ENCODE measurements at places on chromosomes 2 and 18.

- DNase-seq, result peak; percentile 81
These were observed 21.5 kb upstream of the REEP1 start for GRCh38 chr2:86358957-86359356.

GRCh38 chr2:226483745-226484619, 315.6 kb downstream of the IRS1 start:
- DNase-seq, result no peak

DNA sequence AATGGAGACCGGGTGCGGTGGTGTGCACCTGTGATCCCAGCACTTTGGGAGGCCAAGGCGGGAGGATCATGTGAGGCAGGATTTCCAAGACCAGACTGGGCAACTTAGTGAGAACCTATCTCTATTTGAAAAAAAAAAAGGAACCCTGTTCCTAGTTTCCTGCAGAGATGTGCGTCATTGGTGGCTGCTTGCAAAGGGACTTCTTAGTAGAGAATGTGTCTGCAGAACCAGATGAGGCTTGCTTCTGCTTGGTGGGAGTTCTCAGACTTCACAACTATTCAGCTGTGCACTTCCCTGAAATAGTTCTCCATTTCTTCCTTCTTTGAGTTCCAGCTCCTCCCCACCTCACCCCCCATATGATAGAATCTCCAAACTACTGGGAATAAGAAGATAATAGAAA, 22.3 kb downstream of the ZCCHC2 start:
- peak; percentile 15 for DNase-seq

GRCh38 chr2:109285244-109285651, 156.2 kb downstream of the SH3RF3 start:
- peak; percentile 40 for DNase-seq

- DNase-seq, result no peak
These were observed 113.5 kb upstream of the NEDD4L start for GRCh38 chr18:57930476-57930875.

DNA sequence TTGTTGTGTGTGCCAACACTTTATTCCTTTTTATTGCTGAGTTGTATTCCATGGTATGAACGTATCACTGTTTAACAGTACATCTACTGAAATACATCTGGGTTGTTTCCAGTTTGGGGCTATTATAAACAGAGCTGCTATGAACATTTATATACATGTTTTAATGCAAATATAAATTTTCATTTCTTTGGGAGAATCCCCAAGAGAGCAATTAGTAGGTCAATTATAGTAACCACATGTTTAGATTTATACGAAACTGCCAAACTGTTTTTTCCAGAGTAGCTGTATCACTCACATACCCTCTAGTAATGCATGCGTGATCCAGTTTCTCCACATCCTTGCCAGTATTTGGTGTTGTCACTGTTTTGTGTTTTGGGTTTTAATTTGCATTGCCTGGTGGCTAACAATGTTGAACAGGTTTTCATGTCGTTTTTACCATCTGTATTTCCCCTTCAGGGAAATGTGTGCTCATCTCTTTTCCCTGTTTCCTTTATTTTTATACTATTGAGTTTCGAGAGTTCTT, 81.0 kb downstream of the TMEM131 start:
- no peak for DNase-seq

- no peak for DNase-seq
These were observed 74.9 kb downstream of the LONRF2 start for GRCh38 chr2:100247256-100248043.

GRCh38 chr2:237134321-237135230, 48.9 kb downstream of the COPS8 start:
- DNase-seq, result no peak

- no peak for DNase-seq
These were observed 304.6 kb downstream of the TXNL1 start for GRCh38 chr18:56333839-56334238.

DNA sequence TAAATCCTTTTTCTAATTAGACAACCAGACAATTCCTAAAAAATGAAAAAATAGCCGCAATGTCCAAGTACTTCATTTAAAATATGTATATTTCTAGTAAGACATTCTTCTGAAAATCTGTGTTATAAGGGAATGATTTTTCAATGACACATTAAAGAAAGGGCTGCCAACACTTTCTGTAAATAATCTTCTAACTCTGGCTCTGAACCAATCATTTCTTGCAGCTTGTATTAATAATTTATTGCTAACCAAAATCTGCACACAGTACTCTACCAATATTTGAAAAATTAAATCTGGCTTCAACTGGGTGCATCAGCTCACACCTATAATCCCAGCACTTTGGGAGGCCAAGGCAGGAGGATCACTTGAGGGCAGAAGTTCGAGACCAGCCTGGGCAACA, 8.3 kb downstream of the NFU1 start:
- DNase-seq, result no peak

DNA sequence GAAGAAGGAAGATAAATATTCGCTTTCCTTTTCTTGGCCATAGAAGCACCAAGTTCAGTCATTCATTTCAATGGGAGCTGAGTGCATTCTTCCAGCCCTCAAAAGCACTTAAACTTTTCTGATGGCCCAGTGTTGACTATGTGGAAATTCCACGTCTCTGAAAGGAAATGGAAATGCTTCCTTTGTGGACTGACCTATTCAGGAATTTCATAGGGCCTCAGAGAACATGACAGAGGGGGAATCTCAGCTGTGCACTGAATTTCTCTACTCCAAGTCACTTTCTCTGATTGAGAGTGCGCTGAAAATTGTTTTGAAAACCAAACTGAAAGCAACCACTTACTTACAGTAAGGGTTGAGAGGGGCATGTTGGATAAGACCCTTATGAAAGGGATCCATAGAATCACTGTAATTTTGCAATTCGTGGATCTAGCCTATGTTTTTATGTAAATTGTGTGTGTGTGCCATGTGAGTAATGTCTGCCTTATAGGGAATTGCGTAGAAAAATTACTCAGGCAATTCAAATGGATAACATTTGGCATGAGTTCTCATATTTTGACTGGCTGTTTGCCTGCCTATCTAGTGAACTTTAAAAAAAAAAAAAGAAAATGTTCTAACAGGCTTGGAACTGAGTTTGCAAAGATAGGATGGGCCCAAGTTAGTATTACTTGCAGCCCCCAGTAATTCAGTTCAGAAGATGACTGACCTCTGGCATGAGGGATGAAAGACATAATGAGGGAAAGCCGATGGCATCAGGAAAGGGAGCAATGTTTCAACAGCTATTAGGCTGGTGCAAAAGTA, 437.0 kb downstream of the PTPRM start:
- DNase-seq, result no peak

GRCh38 chr18:518081-518480, 17.6 kb upstream of the COLEC12 start:
- no peak for DNase-seq

DNA sequence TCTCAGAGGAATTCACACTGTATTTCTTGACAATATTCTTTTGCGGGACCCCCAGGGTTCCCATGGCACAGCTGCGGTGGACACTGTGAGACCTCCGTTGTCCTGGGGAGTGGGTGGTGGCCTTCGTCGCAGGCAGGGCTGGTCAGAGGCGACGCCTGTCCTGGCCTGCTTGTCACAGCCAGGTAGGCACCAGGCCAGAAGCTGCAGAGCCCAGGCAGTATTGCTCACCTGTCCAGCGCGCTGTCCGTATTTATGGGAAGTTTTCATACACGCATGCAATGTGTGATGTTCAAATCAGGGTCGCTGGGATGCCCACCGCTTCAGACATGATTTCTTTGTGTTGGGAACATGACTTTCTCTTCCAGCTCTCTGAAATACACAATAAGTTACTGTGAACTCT, 126.6 kb downstream of the RTP5 start:
- no peak for DNase-seq

DNA sequence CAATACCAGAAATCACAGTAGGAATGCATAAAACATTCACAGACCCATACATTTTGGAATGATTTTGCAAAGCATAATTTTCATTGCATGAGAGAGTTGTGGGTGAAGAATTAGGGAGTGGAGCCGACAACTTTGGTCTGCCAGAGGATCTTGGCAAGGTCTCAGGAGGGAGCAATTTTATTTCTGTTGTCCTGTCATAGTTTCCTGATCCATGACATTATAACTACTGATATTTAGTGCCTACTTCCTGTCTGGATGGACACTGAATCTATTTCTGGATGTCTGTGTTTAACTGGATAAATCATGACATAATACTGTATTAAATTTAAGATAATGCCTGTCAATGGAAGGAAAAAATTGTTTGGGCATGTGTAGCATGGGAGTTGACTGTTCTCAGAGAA, 2.4 kb downstream of the ITGA4 start:
- peak; percentile 10 for DNase-seq

DNA sequence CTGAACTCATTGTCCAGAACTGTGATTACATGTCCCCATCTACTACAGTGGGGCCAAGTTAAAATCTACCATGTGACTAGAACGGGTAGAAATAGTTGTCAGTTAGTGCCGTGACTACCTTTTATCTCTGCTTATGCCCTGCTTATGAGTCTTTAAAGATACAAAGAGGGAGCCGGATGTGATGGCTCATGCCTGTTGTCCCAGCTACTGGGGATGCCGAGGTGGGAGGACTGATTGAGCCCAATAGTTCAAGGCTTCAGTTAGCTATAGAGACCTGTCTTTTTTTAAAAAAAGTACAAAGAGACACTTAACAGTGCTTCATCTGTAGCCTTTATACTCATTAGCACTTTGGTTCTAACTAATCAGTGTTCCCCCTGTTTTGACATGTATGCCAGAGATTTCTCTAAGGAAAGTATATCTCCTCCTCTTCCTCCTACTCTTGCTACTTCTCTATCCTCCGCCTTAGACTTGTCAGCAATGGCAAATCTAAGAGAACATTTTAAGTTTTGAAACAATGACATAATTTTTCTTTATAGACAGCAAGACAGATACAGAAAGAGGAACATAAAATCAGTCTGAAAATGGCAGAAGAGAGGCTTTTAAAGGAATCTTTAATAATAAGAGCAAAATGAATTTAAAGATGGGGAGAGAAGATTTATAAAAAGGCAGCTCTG, 45.0 kb downstream of the NBEAL1 start:
- peak; percentile 10 for DNase-seq

DNA sequence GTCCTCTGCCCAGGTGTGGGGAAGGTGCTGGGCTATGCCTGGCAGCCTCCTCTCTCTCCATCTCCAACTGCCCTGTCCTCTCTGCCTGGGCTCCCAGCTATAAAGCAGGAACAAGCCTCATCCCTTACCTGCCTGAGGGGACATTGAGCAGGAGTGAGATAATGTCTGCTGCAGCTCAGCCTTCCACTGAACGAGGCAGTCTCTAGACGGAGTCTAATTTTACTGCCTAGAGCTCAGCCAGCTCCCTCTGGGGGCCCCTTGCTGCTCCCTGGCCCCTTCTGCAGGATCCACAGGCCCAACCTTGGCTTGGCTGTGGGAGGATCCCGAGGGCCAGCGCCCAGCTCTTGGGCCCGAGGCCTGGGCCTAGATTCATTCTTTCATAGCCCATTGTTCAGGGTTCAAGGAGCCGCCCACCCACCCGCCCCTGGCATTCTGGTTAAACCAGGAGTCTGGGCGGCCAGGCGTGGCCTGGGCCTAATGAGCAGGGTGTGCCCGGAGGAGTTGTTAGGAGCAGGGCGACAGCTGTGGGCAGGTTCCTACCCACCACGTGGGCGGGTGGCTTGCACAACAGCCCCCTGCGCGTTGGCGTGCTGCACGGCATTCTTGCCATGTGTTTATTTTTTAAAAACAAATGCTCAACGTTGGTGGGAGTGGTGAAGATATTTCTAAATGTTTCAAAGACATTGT, 44.6 kb downstream of the FOSL2 start:
- no peak for DNase-seq

DNA sequence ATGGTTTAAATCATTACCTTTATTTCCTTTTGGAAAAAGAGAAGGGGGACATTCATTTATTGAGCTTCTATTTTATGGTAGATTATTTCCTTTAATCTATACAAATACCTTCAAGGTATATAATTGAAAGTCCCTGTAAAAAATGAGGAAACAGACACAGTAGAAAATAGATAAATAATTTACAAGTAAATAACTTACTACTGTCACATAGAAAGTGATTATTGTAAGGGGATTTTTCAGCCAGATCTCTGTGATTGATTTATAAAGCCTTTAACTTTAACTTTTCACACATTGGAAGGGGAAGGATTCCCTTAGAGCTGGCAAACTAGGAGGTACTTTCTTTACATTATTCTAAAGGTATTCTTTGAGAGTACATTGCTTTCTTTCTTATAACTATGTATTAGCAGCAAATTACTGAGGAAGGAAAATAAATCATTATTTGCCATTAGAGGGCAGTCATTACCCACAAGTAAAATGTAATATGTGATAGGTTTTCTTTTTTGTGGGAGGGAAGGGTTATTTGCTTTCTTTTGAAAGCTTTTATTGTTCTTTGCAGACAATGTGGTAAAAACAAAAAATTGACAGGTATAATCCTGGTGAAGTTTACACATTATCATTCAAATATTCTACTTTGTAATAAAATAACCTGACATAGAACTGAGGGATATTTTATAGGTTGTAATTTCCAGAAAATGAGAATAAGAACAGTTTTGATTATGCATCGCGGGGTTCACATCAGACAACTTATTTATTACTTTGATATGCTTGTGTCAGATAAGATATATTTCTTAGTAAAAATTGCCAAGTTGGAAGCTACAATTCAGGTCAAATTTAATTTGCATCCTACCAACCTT, 24.8 kb upstream of the RPE start:
- DNase-seq, result peak; percentile 36

DNA sequence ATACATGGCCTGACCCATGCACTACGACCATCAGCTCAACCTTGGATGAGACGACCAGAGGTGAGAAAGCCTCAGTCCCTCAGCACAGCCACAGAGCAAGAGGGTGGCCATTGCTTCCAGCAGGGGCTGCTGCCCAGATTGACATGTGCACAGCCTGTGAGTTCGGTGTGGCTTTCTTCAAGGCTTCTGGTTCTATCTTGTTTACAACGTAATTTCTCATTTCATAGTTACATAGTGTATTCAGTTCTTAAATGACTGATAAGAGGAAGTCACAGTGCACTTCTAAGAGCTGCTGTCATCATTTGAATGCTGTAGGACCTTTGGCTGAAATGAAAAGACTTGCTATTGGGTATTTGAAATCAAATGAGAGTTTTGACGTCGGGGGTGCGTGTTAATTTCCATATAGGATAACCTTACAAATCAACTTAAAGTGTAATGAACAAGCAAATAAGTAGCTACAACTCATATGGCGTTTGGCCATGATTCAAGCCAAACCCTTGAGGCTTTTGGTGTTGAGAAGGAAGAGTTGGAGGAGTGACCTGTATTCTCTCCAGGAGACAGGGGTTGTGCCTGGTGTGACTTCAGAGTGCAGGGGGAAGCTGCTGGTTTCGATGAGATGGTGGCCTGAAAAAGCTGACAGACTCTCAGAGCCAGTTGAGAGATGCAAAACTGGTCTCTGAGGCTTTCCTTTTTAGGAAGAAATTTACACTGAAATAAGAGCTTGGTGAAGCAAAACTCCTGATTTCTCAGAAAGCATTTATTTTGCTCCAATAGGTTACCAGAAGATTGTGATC, 51.0 kb downstream of the TSHZ1 start:
- peak; percentile 21 for DNase-seq

GRCh38 chr2:121613774-121614173, 35.5 kb downstream of the CLASP1 start:
- no peak for DNase-seq

DNA sequence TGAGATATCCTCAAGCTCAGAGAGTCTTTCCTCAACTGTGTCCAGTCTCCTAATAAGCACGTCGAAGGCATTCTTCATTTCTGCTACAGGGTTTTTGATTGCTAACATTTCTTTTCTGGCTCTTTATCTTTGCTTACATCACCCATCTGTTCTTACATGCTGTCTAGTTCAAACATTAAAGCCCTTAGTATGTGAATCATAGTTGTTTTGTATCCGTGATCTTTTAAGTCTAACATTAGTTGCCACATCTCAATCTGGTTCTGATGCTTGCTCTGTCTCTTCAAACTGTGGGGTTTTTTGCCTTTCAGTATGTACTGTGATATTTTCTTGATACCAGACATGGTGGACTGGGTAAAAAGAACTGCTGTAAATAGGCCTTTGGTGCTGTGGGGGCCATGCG, 235.2 kb downstream of the SH3RF3 start:
- no peak for DNase-seq
